ENCODE measurements at places on chromosomes 3 and 15.

GRCh38 chr15:68625853-68626252 lies 47.1 kb downstream of the CORO2B start:
- DNase-seq: no peak

GRCh38 chr3:14474363-14475081 lies 65.6 kb downstream of the GRIP2 start:
- DNase-seq: no peak

GRCh38 chr3:68936856-68937255 lies 4.5 kb upstream of the TAFA4 start:
- DNase-seq: no peak

GRCh38 chr15:71548401-71548807 lies 261.9 kb upstream of the NR2E3 start:
- DNase-seq: no peak

DNA sequence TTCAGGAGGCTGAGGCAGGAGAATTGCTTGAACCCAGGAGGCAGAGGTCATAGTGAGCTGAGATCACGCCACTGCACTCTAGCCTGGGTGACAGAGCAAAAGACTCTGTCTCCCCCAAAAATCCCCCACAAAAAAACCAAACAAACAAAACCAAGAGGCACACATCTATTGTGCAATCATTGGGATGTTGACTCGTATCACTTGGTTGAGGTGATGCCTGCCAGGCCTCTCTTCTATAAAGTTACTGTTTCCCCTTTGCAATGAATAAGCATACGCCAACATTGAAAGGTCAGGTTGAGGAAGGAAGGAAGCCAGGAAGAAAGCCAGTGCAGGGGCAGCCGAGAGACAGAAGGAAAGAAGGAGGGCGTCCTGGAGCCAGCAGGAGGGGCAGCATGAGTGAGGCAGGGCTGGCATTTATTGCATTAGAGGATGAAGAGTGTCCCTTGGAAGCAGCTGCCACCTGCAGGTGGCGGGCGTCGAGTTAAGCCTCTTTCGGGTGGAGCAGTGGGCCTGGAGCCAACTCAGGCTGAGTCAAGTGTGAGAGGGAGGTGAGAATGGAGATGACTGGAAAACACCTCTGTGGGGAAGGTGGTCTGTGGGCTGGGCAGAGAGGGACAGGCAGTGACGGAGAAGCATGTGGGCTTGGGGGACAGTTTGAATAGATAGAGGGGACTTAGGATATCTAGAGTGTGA lies 8.3 kb upstream of the CSPG4 start:
- DNase-seq: peak; percentile 66

- peak; percentile 33 for DNase-seq
Measured at GRCh38 chr15:81002331-81003096, 1.8 kb downstream of the TLNRD1 start.

DNA sequence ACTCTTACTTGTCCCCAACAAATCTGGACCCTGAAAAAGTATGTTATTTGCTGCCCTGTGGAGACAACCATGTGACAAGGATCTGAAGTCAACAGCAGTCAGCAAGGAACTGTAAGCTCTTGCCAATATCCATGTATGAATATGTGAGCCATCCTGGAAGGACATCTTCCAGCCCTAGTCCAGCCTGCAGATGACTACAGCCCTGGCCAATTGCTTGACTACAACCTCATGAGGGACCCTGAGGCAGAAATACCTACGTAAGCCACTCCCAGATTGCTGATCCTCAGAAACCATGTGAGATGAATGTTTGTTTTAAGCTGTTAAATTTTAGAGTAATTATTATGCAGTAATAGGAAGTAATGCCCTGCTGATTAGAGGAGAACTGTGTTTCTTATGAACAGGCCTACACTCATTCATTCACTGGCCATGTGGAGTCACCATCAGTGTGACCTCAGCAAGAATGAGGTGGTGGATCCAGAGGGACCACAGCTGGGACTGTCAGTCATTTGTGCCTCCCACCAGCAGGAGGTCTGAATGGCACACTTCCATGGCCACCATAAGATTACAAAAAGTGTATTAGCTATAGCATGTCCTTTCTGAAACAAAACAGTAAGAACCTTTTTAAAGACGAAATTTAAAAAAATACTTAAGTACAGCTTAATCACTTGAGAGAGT lies 92.6 kb downstream of the TFDP2 start:
- DNase-seq: no peak

GRCh38 chr15:80856400-80856799 lies 77.2 kb downstream of the CEMIP start:
- no peak for DNase-seq

DNA sequence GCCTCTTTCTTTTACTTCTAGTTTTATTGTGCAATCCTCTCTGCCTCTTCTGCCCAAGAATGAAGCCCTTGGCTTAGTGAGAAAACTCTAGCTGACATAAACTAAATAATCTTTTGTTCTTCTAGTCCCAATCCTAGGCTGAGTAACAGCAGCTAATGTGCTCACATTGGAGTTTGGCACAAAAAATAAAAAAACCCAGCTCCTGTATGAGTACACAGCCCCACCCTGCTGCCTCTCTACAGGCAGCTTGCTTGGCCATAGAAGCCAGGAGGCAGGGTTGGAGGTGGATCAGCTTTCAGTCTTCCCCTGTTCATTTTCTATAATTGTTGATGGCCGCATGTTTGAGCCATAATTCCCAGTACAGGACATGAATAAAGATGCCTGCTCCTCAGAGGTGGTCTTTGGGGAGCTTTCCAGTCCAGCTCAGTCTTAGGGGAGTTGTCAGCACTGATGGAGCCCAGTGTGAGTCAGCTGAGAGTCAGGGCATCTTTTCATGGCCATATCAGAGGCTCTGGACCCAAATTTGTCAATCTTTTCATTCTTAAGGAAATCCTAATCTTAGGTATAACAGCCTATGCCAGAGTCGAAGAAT lies 46.7 kb downstream of the RTP1 start:
- DNase-seq: no peak

- no peak for DNase-seq
Measured at GRCh38 chr15:47470983-47471382, 246.3 kb upstream of the SEMA6D start.

- DNase-seq: no peak
Measured at GRCh38 chr3:57518276-57518915, 25.7 kb downstream of the DNAH12 start.

GRCh38 chr3:67490658-67491057 lies 163.8 kb downstream of the SUCLG2 start:
- no peak for DNase-seq

DNA sequence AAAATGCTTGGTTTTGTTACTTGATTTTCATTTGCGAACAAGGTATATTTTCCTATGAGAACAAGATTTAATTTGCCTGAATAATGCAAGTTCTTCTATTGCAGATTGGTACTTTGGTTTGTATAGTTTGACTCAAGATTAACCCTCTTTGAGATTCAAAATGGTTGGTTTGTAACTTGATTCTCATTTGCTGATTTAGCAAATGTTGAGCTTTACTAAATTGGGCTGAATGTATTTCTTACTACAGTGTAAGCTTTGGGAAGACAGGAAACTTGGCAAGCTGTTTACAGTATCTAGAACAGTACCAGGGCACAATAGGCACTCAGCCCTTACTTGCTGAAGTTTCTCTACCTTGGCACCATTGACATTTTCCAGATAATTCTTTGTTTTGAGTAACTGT lies 3.7 kb upstream of the SYNPR start:
- DNase-seq: no peak

- no peak for DNase-seq
Measured at GRCh38 chr3:178537122-178537705, 978 bp downstream of the KCNMB2 start.

DNA sequence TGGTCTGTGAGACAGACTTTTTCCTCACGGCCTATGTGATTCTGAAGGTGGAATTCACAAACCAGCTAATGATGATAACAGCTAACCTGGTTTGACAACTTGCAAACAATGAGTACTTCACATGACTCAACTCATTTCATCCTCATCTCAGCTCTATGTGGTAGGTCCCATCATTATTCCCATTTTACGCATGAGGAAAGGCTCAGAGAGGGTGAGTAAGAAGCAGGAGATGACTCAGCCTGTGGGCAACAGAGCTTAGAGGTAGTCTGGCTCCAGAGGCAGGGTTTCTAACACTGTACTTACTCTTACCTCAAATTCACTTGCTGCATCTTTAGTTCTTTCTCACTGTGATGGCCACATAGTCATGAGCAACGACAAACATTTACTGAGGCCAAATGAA lies 25.8 kb upstream of the PSMD6 start:
- no peak for DNase-seq

DNA sequence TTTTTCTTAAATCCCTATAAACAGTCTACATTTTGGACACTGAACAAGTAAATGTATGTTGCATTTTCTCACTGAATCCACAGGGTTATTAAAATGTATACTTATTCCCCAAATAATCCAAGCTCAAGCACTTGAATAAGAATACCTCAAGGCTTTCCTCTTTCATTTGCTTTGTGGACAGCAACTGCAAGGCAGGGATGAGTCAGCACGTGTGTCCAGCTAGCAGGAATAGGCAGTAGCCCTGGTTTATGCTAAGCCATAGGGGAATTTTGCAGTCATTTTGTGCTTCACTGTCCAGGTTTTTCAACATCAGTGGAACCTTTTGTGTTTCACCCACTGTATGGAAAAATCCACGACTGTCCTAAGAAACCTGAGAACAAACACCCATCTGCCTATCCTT lies 96.7 kb upstream of the KCNMB2 start:
- DNase-seq: peak; percentile 36

DNA sequence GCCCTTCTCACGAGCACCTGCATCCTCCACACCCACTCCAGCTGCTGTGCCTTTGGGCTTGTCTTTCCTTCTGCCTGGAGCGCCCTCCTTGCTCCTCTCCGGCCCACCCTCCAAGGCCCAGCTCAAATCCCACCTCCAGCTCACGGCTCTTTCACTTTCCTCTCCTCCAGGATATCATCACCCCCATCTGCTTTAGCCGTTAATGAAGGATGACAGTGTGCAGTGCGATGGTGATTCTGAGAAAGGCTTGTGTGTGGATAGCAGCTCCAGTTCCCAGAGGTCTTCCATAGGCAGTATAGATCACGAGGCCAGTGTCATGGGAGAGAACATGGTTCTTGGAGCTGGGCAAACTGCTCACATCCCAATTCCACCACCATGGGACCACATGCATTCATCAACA lies 237.4 kb downstream of the TLE3 start:
- no peak for DNase-seq

DNA sequence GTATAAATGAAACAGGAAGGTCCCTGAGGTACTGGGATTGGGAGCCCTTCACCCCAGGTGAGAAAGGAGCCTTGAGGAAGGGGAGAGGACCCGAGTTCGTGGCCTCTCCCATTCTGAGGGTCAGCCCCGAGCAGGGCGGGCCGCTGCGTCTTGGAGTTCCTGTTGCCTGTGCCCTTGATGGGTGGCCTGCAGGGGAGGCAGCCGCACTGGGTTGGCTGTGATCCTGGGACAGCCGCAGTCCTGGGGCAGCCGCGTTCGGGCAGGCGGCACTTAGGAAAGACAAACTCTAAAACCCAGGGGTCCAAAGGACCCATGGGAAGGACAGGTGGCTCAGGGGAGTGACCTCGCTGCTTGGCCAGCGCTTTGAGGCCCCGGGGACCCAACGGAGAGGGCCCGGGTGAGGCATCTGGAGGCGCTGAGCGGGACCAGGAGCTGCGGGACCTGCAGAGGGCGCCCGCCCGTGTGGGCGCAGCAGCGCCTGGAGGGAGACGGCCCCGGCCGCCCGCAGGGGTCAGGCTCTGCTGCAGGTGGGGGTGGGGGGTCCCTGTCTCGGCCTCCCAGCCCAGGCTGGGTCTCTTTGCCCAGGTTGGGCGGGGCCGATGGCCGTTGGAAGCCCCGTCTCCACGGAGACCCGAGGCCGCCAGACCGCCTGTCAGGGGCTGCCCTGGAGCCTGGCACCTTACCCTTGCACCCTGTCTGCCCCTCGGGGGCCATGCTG lies 65.1 kb downstream of the HMCES start:
- DNase-seq: peak; percentile 76

- DNase-seq: no peak
Measured at GRCh38 chr3:14689247-14689980, 14.5 kb downstream of the C3orf20 start.

DNA sequence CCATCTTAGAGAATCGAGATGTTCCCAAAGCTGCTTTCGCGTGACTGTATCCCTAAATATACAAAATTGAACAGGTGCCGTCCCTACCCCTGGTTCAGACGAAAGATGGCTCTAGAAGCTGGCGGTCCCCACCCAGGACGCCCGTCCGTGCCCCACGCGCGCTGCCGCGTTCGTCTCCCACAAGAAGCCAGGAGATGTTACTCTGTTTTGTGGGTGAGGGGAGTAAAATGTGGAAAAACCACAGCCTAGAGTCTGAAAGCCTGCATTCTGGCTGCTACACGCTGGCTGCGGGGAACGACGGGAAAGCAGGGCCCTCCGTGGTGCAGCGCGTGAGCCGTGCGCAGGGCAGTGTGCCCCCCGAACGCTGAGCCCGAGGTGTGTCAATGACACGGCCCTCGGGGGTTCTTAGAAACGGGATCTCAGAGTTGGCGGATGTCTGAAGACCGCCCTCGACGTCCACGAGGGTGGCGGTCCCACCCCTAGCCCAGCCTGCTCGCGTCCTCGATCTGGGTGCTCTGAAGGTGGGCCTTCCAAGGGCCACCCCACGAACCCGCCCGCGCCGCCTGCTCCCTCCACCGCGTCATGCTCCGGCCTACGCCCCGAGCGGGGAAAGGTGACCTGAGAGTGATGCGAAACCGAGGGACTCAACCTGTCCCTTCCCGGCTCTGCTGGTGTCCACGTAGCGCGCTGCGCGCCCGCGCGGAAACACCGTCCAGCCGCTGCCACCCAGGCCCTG lies 95.6 kb downstream of the OCA2 start:
- DNase-seq: no peak

- DNase-seq: no peak
Measured at GRCh38 chr3:13053420-13053819, 19.8 kb downstream of the IQSEC1 start.

Data from GM13976 (cell line).